Ovary (tissue), 10 donors: ENCODE measurements at places on chromosomes 12 and 14. TPM values are rescaled to one million over a fixed set of nuclear protein-coding genes. Genes with fewer than 3 reads are reported as not detected.

- peaks cover 31% of the 10 kb centered on the region for H3K4me1 ChIP-seq
- no peak for DNase-seq
- peak overlapping the region; percentile 70 for H3K27ac ChIP-seq
- H3K4me3 ChIP-seq = peak overlapping the region; percentile 38
Measured at GRCh38 chr14:64715146-64715627, 11.0 kb downstream of the PLEKHG3 start.

FRMD6 gene
- 29.8 TPM for total RNA-seq

DNA sequence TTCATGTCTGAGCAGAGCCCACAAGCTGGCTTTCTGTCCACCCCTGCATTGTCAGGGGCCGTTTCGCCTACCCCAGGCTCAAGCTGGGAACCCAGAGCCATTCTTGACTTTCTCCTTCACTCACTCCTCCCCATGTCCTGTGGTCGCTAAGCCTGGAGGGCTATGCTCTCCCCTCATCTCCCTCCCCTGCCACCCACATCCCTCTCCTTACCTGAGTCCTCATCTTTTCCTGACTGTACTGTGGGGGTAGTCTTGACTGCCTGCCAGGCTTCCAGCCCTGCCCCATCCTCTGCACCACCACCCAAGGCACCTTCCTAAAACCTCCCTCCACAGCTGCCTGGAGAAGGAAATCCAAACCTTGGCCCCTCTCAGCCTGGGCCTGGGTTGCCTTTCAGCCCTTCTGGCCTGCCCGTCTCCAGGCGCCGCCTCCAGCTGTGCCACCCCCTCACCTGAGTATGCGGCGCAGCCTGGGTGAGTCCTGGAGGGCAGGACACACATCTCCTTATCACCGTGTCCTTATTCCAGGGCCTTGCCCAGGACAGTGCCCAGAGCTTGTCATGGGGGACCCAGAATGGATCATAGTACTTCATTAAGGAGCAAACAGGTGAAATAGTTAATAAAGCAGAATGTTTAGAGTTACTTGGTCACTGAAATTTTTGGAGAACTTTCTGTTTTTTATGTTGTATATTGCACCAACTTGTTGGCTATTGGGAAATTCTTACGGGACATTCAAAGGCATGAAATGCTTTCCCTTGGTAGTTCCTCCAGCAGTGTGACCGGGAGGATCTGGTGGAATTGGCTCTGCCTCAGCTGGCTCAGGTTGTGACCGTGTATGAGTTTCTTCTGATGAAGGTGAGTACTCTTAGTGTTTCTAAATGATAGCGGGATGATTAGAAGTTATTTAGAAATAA lies 14.5 kb downstream of the ZNF839 start:
- H3K4me3 ChIP-seq = no peak overlapping the region
- H3K36me3 ChIP-seq = no peaks in the 10 kb centered on the region
- no peak overlapping the region for H3K27ac ChIP-seq
- no peaks in the 10 kb centered on the region for H3K27me3 ChIP-seq

DNA sequence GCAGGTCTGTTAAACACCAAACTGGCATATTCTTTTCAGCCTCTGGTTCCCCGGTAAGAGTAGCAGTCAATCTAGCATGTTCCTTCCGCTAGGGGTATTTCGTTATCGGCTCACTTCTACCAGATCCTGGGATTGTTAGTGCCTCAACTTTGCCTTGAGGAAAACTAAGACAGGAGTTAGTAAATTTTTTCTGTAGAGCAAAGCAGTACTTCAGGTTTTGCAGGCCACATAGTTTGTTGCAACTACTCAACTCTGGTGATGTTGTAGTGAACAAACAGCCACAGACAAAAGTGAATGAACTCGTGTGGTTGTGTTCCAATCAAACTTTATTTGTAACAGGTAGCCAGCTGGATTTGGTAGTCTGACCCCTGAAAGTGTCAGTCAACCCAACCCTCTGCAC lies 6.3 kb upstream of the CDH24 start:
- H3K4me1 ChIP-seq = no peaks in the 10 kb centered on the region
- no peak overlapping the region for H3K4me3 ChIP-seq
- peaks cover 2% of the 10 kb centered on the region for H3K36me3 ChIP-seq
- H3K27me3 ChIP-seq = no peaks in the 10 kb centered on the region

DNA sequence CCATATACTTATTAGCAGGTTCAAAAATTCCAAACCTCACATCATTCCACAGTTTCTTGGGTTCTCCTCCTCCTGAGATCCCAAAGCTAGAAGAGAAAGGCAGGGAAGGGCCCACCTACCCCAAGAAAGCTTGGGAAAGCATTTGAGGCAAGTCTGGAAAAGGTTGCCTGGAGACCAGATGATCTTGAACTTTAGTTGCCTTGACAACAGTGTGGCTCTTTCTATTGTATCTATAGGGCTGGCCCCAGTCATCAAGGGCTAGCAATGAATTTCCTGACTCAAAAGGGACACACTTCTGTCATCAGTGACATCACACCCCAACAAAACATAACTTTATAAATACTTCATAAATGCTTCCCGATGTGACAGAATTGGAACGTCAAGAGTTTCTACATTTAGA lies 40.0 kb downstream of the ZFYVE1 start:
- H3K4me3 ChIP-seq = no peak overlapping the region
- no peak overlapping the region for H3K27ac ChIP-seq
- no peaks in the 10 kb centered on the region for H3K4me1 ChIP-seq
- no peak for DNase-seq

GRCh38 chr14:95322651-95323050 lies 2.9 kb upstream of the CLMN start:
- no peaks in the 10 kb centered on the region for H3K36me3 ChIP-seq
- no peak overlapping the region for H3K4me3 ChIP-seq
- H3K27ac ChIP-seq = no peak overlapping the region
- H3K27me3 ChIP-seq = no peaks in the 10 kb centered on the region
- no peaks in the 10 kb centered on the region for H3K4me1 ChIP-seq

DNA sequence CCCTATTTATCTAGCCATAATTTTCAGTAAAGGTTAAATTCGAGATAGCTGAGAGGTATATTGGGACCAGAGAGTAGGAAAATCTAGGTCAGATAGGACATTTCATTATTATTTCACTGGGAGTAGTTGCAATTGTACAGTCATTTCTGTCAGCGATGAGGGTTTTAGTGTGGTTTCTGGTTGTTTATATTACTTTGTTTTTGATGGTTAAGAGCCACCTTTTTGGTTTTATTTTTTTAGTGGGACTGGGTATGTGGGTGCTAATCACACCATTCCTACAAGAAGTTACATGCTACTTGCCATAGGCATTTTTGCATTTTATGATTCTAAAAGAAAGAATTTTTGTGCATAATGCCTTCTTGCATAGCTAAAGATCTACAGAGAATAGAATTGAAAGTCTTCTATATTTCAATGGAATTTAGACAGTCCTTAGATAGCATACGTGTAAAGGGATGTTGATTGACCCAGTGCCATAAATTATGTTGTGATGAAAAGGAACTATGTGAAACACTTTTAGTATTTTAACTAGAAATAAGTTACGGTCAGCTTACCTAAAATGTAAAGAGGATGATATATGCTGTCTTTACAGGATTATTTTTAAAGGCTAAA lies 85.2 kb downstream of the KTN1 start:
- H3K27ac ChIP-seq = no peak overlapping the region
- no peak for DNase-seq
- no peaks in the 10 kb centered on the region for H3K36me3 ChIP-seq
- no peaks in the 10 kb centered on the region for H3K27me3 ChIP-seq
- no peaks in the 10 kb centered on the region for H3K4me1 ChIP-seq

C14orf132 gene
- 5.3 TPM for total RNA-seq

- H3K27me3 ChIP-seq = no peaks in the 10 kb centered on the region
- DNase-seq = no peak
- H3K36me3 ChIP-seq = no peaks in the 10 kb centered on the region
Measured at GRCh38 chr14:89479802-89480201, 62.8 kb upstream of the FOXN3 start.

KRT78 gene
- total RNA-seq = 0.46 TPM

DNA sequence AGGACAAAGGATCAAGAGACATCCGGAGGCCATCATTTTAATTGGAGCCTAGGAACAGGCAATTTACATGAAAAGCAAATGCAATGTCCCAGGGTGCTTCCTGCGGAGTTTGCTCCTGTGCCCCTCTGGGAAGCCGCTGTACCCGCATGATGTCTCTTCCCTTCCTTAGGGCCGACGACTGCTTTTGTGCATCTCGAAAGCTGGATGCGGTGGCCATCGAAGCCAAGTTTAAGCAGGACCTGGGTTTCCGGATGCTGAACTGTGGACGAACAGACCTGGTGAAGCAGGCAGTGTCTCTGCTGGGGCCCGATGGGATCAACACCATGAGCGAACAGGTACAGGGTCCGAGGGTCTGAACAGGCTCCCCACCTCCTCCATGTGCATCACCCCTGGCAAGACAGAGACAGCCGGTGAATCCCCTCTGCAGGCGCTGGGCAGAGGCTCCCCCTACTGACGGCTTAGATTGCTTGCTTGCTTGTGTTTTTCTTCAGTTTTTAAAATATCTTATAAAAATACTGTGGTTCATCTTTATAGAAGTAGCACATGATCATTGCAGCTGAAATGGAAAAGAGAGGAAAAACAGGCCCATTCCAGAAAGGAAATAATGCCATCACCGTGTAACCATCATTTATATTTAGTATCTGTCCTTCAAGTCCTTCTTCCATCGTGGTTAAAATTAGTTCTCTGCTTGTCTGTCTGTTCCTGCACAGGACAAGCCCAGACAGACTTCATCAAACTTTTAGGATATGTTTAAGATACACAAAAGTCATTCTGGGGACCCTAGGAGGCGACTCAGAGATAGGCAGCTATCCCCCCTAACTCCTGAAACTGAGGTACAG lies 75.4 kb upstream of the PWP1 start:
- DNase-seq = no peak
- no peak overlapping the region for H3K27ac ChIP-seq
- no peaks in the 10 kb centered on the region for H3K27me3 ChIP-seq
- no peaks in the 10 kb centered on the region for H3K4me1 ChIP-seq

GPR162 gene
- 11.4 TPM for total RNA-seq

DNA sequence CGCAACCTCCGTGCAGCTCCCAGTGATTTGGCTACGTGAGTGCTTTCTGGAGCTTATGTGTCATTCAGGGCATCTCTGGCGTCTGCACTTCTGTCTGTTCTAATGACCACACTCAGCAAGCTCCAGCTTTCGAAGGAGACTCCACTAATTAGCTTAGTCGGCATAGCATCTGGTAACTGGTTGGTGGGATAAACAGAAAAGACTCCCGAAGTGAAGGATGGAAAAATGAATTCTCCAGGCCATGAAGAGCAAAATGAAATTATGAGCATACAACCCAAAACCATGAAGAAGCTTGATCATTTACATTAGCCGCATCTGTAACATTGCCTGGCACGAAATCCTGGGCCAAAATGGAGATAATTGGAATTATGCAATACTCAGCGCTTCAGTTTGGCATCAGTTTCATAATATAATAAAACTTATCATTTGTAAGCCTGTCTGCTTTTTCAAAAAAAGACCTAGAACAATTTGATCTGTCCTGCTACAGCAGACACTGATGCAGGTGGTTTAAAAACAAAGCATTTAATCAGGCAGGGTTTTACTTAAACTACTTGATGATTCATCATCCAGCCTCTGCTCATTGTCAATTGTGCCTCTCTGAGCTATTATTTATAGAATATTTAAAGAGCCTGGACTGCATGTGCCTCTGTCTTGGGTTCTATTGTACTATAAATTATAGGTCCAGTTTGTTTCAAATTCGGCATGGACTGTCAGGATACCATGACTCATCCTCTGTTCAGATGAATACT lies 87.4 kb downstream of the SYT1 start:
- H3K27me3 ChIP-seq = no peaks in the 10 kb centered on the region
- no peak overlapping the region for H3K4me3 ChIP-seq
- no peaks in the 10 kb centered on the region for H3K4me1 ChIP-seq
- H3K27ac ChIP-seq = no peak overlapping the region
- DNase-seq = no peak

GRCh38 chr12:65500091-65500900 lies 221.8 kb downstream of the MSRB3 start:
- H3K27ac ChIP-seq = no peak overlapping the region
- no peak overlapping the region for H3K4me3 ChIP-seq
- no peaks in the 10 kb centered on the region for H3K36me3 ChIP-seq
- DNase-seq = no peak
- H3K4me1 ChIP-seq = no peaks in the 10 kb centered on the region

DNA sequence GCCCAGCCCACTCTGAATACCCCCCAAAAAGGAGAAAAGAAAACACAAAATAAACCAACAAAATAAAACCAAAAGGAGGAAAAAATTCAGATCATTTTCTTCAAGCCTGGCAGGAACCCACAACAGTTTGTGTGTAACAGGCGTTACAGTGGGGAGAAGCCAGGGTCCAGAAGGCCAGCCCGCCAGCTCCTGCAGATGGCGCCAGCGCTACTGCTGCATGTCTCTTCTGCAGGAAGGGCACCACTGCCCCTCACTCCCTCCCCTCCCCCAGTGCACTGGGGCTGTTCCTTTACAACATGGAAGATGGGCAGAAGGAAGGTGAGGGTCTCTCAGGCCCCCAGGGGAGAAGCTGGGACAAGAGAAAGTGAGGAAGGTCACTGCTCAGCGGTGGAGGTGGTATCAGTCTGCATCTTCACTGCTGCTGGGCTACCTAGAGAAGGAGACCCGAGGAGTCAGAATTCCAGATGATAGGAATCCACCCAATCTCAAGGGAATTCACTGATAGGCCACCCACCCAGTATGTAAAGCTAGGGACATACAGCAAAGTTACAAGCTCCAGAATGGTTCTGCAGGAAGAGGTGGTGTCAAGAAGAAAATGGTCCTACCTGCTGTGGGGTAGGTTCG lies 2.3 kb upstream of the NOP2 start:
- no peaks in the 10 kb centered on the region for H3K36me3 ChIP-seq
- no peaks in the 10 kb centered on the region for H3K27me3 ChIP-seq
- H3K4me1 ChIP-seq = peaks cover 4% of the 10 kb centered on the region
- H3K27ac ChIP-seq = no peak overlapping the region
- peak; percentile 45 for DNase-seq
- no peak overlapping the region for H3K4me3 ChIP-seq

DNA sequence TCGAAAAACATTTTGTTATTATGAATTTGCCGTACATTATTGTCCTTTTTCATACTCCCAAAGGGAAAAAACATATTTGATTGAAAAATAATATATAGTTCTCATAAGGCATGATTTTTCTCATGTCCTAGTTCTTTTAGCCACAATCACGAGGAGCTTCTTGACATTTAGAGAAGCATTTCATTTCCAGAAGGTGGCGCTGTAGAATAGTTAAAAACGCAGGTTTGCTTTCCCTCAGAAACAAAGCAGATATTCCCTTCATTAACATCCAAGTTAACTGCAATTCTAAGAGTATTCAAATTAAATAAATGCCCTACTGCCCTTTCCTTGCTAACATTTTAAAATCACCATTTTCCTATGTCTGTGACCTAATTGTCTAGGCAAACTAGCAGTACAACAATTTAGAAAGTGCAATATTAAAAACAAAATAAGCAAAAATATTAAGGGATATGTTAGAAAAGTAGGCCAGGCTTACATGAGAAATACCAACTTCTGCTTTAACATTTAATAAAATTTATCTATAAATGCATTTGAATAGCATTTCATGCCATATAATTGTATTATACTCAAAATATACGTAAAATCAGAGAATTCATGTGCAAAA lies 10.9 kb upstream of the PIK3C2G start:
- no peak overlapping the region for H3K4me3 ChIP-seq
- no peaks in the 10 kb centered on the region for H3K36me3 ChIP-seq
- no peak overlapping the region for H3K27ac ChIP-seq
- DNase-seq = no peak
- no peaks in the 10 kb centered on the region for H3K4me1 ChIP-seq

CLEC4E gene
- 0.51 TPM for total RNA-seq

GRCh38 chr14:89165189-89166181 lies 251.5 kb downstream of the FOXN3 start:
- peaks cover 4% of the 10 kb centered on the region for H3K4me1 ChIP-seq
- DNase-seq = no peak
- no peak overlapping the region for H3K4me3 ChIP-seq
- H3K27me3 ChIP-seq = no peaks in the 10 kb centered on the region
- no peak overlapping the region for H3K27ac ChIP-seq
